ENCODE measurements at places on chromosomes 1 and 21.

- no peak for DNase-seq
Observed at GRCh38 chr1:104322131-104322530, 572.4 kb downstream of the AMY1C start.

DNA sequence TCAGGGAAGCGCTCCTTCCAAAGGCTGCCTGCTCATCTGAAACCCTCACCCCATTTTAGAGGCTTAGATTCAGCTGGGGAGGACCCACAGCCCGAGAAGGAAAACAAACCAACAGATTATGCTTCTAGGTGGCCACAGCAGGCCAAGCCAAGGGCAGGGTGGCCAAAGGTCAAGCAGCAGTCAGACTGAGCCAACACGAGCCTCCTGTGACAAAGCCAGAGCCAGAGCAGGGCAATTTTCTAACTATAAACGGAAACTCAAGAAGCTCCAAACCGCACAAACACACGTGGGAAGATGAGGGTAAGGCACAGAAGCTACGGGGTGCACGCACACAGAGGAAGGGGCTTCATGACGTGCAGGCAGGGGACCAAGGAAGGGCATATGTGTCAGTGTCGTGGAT is 64.1 kb downstream of the PLEKHA6 start:
- DNase-seq: no peak

DNA sequence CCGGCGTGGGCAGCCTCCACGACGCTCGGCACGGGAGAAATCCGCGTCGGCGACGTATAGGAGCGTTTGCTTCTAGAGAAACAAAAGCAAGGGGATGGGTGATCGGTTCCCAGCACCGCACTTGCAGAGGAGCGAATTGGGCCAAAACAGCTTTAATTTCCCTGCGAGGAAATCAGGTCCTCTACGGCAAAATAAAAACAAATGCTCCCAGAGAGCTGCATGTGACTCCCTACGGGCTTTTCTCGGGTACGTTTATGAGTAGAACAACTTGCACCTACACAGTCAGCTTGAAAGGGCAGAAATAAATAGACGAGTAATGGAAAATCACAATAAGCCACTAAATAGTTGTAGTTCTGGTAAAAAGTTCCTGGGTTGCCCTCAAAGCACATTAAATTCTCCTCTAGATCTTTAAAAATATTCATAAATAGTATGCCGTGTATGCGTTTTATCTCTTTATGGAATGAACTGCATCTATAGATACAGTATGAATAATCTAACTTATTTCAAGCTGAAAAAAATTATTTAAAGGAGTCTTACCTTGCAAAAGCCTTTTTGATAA is 1.2 kb downstream of the NHLH2 start:
- DNase-seq: no peak

- DNase-seq: no peak
Observed at GRCh38 chr1:188489336-188490112, 1660.8 kb downstream of the PLA2G4A start.

DNA sequence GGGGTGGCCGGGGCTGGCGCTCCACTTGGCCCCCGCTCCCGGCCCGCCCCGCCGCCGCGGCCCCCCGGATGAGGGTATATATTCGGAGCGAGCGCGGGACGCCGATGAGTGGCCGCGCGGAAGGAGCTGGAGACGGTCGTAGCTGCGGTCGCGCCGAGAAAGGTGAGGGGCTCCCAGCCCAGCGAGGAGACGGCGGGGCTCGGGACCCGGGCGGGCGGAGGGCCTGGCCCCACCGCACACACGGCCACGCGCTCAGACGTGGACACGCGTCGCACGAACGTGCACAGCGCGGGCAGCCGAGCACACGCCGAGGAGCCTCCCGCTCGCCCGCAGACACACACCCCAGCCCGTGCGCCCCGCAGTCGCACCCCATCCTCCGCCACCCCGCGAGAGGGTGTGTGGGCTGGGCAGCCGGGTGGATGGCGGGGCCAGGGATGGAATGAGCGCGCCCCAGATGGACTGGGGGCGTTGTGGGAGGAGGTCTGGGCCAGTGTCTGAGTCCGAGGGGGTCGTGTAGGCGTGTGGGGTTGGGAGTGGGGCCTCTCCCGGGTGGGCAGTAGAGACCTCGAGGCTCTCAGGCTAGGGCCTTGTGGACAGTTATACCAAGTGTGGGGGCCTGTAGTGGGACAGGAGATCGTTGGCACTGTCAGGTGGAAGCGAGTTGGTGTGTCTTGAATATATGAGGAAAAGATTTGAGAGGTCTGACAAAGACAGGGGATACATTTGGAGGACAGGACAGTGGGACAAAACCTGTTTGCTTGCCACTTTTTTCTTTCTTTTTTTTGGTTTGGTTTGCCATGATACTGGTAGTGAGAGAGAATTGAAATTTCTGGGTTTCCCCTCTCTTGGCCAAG is at the start of gene UAP1:
TSS of gene UAP1 (plus strand) at position 107 of the 854 bp plus-strand sequence. CDS start 4,347 bp downstream, outside the sequence.
- DNase-seq: no peak
